ENCODE measurements at places on chromosomes 6 and 20.

GRCh38 chr6:102848796-102849195 lies 1455.3 kb downstream of the GRIK2 start:
- no peak for DNase-seq

DNA sequence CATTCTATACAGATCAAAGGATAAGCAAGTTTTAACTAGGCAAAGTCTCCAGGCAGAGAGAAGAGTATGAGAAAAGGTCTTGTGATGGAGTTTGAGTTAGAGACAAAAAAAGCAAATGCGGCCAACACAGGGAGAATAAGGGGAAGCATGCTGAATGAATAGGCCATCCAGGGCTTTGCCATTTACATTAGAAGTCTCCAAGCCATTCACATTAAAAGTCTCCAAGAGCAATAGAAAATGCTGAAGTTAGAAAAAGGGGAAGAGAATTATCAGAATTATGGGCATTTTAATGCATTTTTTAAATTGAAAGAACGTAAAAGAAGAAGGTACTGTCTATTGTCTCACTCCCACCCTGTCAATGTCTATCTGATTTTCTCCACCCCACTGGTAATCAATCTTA lies 49.4 kb downstream of the PDSS2 start:
- no peak for DNase-seq

DNA sequence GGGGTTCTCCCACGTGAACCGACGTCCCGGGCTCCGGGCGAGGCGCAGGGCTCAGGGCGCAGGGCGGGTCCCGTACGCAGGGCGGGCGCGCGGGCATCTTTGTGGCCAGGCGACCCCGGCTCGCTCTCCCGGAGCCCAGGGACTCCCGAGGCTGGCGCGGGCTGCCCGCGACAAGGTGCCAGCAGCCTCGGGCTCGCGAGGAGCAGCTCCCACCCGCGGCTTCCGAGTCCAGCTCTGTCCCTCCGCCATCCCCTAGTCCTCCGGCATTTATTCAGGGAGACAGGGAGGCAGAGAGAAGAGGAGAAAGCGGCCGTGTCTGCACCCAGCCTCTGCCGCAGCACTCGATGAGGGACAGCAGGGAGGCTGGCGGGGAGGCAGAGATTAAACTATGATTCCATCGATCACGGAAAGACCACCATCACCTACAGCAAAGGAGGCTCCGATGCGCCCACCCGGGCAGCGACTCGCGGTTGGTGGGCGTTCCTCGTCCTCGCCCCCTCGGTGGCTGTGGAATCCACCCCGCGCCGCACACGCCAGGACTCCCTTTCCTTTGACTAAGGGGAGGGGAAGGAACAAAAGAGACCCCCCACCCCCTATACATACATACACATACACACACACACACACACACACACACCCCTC lies 1.1 kb downstream of the RGS17 start:
- DNase-seq, result no peak

DNA sequence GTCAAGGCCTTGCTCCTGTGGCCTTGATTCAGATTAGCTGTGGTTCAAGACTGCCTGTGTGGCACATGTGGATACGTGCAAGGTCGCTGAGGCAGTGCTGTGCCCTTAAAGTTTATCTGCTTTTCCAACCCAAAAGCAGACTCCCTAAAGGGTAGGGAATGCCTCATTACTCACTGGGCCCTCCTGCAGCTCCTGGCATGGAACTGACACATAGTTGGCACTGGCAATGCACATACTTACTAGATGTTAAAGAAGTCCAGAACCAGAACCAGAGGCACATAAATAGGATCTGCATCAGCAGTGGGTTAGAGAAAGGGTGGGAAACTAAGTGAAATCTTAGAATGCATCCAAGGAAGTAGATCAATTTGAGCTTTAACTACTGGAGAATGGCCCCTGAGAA lies 90.6 kb upstream of the MLN start:
- no peak for DNase-seq

GRCh38 chr20:45822857-45823256 lies 4.3 kb downstream of the TNNC2 start:
- DNase-seq, result no peak

DNA sequence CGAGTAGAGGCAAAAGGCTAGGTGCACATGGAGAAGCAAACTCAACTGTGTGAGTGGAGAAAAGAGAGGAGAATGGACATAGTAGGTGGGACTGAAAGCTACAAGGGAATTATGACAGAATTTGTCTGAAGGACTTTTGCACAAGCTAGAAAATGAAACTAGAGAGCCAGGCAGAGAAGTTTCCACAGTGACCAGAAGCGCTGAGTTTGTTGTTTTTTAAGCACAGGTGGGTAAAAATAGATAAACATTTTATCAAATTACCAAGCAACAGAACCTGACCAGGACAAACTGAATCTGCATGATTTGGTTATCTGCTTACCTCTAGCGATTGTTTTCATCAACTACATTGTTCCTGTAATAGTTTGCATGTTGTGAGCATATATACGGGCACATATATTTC lies 38.6 kb downstream of the SMLR1 start:
- DNase-seq, result no peak

GRCh38 chr6:83198486-83199172 lies 5.5 kb downstream of the RWDD2A start:
- no peak for DNase-seq

DNA sequence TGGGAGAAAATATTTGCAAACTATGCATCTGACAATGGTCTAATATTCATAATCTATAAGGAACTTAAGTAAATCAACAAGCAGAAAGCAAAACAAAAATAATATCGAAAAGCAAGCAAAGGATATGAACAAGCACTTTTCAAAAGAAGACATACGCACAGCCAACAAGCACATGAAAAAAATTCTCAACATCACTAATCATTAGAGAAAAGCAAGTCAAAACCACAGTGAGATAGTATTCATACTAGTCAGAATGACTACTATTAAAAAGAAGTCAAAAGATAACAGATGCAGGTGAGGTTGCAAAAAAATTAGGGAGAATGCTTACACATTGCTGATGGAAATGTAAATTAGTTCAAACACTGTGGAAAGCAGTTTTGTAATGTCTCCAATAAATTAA lies 410.2 kb downstream of the MMUT start:
- DNase-seq, result no peak

DNA sequence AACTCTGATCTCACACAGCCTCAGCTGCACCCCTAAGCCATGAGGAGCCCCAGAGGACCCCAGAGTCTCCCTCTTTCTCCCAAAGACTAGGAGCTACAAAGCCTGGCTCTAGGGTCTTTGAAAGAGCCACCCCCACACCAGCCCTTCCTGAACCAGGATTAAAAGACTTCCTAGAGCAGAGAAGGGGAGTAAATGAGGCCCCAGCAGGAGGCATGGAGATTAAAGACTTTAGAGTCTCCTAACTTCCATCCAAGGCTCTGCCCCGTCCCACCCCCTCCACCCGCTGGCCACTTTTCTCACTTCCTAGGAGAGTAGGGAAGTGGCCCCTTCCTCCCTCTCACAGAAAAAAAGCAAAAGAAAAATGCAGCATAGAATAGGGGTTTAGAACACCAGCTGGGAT lies 1.7 kb downstream of the PREX1 start:
- peak; percentile 63 for DNase-seq

DNA sequence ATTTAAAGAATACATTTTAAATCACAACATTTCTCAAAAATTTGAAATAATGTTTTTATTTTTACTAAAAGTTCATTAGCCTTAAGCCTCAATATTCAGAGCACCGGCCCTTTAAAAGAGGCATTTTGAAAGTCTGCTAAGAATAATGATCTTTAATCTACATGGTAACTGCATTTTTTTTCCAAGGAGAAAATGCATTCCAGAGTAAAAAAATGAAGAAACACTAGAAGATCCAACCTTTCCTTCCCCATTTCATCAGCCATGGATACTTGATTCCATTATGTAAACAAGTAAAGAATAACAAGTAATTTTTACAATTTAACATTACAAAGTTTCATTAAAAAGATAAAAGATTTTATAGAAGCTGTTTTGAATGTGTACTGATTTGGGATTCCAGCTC lies 21.8 kb downstream of the LCA5 start:
- no peak for DNase-seq

- DNase-seq, result no peak
Observed at GRCh38 chr20:10927011-10927583, 253.3 kb upstream of the JAG1 start.

GRCh38 chr20:9551808-9552550 lies 37.6 kb downstream of the LAMP5 start:
- DNase-seq, result peak; percentile 43

- peak; percentile 14 for DNase-seq
Observed at GRCh38 chr6:75283907-75284631, 523 bp downstream of the TMEM30A start.

DNA sequence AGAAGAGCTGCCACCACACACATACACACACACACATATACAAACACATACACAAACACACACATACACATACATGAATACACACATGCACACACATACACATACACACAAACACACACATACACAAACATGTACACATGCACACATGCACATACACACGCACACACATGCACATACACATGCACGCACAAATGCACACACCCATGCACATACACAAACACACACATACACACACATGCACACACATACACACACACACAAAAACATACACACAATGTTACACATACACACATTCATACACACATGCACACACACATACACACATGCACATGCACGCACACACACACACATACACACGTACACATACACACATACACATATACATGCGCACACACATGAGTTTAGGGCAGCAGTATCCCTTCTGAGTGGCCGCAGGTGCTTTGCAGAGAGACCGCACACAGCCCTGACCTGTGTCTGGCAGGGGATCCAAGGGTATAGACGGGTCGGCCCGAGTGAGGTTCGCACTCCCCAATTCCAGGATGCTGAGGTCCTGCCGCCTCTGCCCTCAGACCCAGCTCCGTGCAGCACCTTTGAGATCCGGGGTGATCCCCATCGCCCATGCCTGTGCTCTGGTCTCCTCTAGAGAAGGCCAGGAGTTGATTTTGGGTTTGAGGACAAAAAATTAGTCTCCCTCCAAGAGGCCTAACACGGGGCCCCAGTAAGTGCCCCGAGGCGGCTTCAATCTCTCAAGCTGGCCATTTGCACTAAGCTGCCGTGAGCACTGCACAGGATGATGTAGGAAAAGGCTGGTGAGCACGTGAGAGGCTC lies 56.8 kb downstream of the TMEM242 start:
- DNase-seq, result no peak

- no peak for DNase-seq
Observed at GRCh38 chr6:169824021-169824420, 72.6 kb downstream of the ERMARD start.

- DNase-seq, result no peak
Observed at GRCh38 chr6:110114004-110114403, 65.5 kb downstream of the WASF1 start.

DNA sequence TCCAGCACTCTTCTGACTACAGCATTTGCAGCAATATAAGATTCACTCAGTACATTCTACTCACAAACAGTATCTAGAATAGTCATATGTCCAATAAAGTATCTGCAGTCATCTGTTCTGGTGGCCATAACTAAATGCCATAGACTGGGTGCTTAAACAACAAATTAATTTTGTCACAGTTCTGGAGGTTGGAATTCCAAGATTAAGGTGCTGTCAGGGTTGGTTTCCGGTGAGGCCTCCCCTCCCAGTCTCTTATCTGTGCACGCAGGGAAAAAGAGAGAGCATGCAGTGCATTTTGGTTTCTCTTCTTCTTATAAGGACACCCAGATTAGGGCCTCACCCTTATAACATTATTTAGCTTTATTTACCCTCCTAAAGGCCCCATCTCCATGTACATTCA lies 21.3 kb upstream of the NUS1 start:
- no peak for DNase-seq

DNA sequence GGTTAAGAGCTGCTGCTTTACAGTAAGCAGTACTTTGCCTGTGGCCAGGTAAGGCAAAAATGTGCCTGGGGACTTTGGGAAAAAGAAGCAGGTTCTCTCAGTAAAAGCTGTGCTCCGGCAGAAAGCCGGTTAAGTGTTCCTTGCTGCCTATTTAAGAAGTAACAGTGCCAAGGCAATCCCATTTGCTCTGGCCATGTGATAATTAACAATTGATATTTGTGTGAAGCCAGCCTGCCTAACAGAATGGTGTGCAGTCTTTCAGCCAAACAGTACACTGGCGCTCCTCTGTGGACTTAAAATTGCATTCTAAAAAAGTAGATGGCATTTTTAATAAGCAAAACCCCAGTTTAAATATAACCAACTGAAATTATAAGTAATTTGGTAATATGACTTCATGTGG lies 430.3 kb downstream of the PLCB1 start:
- DNase-seq, result no peak

DNA sequence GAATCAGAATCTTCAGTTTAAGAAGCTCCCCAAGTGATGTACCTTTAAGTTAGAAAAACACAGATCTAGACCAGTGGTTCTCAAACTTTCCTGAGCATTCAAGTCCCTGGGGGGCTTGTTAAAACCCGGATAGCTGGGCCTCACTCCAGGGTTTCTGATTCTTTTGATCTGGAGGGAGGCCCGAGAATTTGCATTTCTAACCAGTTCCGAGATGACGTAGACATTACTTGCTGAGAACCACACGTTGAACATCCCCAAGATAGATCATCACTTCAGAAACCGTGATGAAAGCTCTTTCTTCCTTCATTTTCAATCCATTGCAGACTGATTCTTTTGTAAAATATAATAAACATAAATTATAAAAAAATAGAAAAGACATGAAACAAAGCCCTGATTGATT lies 40.7 kb upstream of the KIF16B start:
- no peak for DNase-seq

GRCh38 chr20:37384683-37385174 lies 38.8 kb downstream of the SRC start:
- DNase-seq, result peak; percentile 78

DNA sequence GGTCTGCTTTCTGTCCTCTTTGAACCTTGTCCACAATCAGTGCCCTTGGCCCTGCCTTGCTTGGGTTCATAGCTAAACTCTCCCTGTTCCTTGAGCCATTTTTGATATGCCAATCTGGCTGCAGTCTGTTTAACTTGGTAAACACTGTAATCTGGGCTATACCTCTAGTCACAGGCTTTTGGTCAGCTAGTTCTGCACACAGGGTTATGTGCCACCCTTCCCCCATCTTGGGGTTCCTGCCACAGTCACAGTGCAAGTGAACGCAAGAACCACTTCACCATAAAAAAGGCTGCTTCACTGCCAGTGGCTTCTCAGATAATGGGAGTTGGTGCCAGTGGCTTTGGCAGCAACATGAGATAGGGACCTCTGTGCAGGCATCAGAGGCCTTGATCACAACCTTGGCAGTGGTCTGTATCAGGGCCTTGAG lies 10.9 kb upstream of the ATRN start:
- DNase-seq, result no peak

GRCh38 chr20:32902456-32903420 lies 44.0 kb downstream of the EFCAB8 start:
- DNase-seq, result peak; percentile 67

DNA sequence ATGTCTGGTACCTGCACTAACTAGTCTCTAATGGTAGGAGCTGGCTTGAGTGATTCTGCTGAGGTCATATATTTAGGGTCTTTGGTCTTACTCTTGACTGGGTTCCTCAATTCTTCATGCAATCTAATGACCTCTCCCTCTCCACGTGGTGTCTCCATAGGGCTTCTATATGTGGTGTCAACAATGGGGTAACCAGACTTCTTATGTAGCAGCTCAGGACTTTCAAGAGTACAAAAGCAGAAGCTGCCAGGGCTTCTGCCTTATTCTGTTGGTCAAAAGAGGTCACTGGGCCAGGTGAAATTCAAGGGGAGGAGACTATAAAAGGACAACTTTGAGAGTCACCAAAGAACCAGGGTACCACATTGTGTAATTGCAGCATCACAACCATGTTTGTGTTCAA lies 54.3 kb downstream of the NUS1 start:
- DNase-seq, result no peak
